NB4 (cell line): ENCODE measurements at places on chromosomes 11 and 22.

DNA sequence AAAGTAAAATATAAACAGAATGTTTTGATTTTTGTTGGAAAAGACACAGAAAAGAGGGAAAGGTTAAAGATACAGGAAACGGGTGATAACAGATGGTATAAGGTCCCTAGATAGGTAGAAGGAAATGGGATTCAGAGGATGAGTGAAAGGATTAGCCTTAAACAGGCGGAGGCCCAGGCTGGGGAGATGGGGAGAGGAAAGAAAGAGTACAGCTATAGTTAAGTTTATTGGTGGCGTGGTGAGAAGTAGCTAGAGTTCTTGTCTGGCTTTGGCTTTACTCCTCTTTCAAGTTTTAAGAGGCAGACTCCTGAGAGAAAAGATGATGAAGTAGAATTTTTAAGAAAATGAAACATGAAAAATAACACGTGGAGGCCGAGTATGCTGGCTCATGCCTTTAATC is 13.7 kb downstream of the ZBTB44 start:
- no peak for DNase-seq

GRCh38 chr11:112460141-112460540 is 199.5 kb upstream of the PLET1 start:
- no peak for DNase-seq

DNA sequence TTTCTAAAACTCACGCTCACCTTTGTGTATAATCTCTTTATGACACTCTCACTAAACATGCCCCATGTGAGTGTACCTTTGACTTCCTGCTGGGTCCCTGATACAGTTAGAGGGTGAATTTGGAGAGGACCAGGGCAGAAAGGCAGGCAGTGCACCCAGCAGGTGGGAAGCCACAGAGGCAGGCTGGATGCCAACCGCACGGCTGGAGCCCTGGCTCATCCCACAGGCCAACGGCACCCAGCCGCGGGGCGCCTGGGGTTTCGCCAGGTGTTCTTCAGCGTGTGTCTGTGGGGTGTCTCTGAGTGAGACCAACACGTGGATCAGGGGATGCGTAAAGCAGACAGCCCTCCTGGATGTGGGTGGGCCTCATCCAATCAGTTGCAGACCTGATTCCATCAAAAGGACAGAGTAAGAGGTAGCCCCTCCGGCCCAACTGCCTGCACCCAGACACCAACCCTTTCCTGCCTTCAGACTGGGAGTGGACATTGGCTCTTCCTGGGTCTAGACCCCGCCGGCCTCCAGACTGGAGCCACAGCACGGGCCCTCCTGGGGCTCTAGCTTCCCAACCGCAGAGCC is 51.6 kb downstream of the DHCR7 start:
- no peak for DNase-seq

GRCh38 chr11:102763440-102763839 is 17.0 kb downstream of the MMP10 start:
- no peak for DNase-seq

DNA sequence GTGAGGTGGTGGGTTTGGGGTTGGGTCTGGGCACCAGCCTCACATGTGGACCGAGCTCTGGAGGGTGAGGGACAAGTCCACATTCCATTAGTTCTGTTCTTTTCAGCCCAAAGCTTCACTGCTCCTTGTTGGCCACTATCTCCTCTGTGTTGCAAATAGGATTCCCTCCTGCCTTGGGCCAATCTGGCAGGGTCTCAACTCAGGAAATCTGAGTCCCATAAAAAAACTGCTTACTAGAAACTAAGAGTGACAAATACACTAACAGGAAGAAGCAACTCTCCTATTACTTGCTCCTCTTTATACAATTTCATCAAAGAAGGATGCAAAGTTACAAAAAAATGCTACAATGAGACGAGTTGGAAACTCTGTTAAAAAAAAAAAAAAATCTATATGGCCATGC is 66.2 kb upstream of the CSNK1E start:
- DNase-seq = no peak

GRCh38 chr22:46841522-46841921 is 79.1 kb downstream of the TBC1D22A start:
- no peak for DNase-seq

GRCh38 chr11:69459848-69460539 is 21.5 kb upstream of the LINC01488 start:
- no peak for DNase-seq
